Psoas muscle (tissue), 8 donors: ENCODE measurements at places on chromosomes 3 and 15. TPM values are rescaled to one million over a fixed set of nuclear protein-coding genes. Genes with fewer than 3 reads are reported as not detected.

DCUN1D1 gene
- polyA plus RNA-seq, result 57.7 TPM

RBPMS2 gene
- polyA plus RNA-seq, result 1.6 TPM

PHLDB2 gene
- 3.0 TPM for polyA plus RNA-seq

ARGFX gene
- polyA plus RNA-seq, result not detected

WDR72 gene
- polyA plus RNA-seq, result not detected

TBC1D23 gene
- polyA plus RNA-seq, result 29.3 TPM

ANKRD34C gene
- polyA plus RNA-seq, result 0.03 TPM

BCL2A1 gene
- polyA plus RNA-seq, result 1.2 TPM
